Left ventricle myocardium inferior (tissue), 1 donor: ENCODE measurements at places on chromosomes 16 and 17. TPM values are rescaled to one million over a fixed set of nuclear protein-coding genes. Genes with fewer than 3 reads are reported as not detected.

HLF gene
- total RNA-seq: 22.6 TPM

DNA sequence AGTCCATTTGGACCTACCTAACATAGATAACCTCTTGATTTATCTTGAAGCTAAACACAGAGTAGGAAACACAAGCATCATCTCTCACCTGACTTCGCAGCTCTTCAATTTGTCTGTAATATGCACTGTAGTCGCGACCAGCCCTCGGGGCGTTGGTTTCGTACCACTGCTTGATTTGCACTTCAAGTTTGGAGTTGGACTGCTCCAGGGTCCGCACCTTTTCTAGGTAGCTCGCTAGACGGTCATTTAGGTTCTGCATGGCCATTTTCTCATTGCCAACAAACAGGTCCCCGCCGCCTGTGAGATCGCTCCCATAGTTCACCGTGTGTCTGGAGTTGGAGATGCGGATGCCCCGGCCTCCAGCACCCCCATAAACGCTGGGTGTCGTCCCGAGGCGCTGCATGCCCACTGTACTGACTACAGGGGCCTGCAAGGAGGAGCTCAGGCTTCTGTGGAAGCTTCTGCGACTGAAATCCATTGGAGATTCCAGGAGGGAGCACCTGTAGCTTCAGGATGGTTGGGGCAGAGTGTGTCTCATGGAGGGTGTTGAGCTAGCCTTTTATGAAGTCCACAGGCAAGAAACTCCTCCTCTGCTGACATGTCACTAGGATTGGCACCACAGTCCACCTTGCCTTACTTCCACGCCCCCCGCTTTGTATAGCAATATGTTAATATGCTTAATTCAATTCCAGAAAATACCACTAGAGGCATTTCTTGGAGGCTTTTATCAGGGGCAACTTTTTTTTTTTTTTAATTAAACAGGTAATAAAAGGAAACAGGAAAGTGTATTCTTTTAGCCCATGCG, at the start of gene KRT20:
Gene KRT20 (minus strand): TSS at position 535 of the 805 bp plus-strand sequence. CDS start 57 bp downstream, at position 478.
- peaks cover 36% of the 10 kb centered on the region for H3K27me3 ChIP-seq
- H3K36me3 ChIP-seq: no peaks in the 10 kb centered on the region
- H3K4me1 ChIP-seq: no peaks in the 10 kb centered on the region
- H3K4me3 ChIP-seq: no peak within 1 kb of the TSS
- no peak for DNase-seq
- no peak within 1 kb of the TSS for H3K27ac ChIP-seq

TP53TG3C gene
- total RNA-seq: 0.58 TPM

CDH13 gene
- total RNA-seq: 161 TPM

GRCh38 chr16:14131774-14132695, 60.9 kb downstream of the MRTFB start:
- no peak for DNase-seq
- no peak overlapping the region for H3K27ac ChIP-seq
- no peaks in the 10 kb centered on the region for H3K27me3 ChIP-seq
- no peaks in the 10 kb centered on the region for H3K36me3 ChIP-seq
- no peak overlapping the region for H3K4me3 ChIP-seq
